Left kidney (tissue), 8 donors: ENCODE measurements at places on chromosomes 16 and 17. TPM values are rescaled to one million over a fixed set of nuclear protein-coding genes. Genes with fewer than 3 reads are reported as not detected.

GRCh38 chr16:64948056-64948455 lies 173.8 kb downstream of the CDH11 start:
- DNase-seq = no peak

DNA sequence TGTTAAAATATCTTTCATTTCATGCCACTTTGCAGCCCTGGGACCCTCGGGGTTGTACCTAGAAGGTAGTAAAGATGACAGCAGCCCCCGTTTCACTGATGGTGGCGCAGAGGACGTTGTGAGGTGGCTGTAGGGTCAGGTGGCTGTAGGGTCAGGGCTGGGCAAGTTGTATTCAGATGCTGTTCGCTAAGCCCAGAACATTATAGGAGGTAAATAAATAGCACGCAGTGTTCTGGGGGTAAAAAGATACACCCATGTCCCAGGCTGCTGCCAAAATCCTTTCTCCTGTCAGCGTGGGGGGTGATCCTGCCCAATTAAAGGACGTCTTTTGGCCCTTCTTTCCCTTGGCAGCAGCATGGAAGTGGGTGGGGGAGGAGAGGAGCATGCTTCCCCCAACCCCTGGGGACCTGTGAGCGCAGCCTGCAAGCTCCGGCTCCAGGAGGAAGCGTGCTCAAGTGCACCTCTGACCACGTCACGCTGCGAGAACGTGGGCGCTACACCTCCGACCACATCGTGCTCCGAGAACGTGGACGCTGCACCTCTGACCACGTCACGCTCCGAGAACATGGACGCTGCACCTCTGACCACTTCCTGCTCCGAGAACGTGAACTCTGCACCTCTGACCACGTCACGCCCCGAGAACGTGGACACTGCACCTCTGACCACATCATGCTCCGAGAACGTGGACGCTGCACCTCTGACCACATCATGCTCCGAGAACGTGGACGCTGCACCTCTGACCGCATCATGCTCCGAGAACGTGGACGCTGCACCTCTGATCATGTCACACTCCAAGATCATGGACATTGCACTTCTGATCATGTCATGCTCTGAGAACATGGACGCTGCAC lies 182.1 kb downstream of the RPTOR start:
- DNase-seq = no peak

DNA sequence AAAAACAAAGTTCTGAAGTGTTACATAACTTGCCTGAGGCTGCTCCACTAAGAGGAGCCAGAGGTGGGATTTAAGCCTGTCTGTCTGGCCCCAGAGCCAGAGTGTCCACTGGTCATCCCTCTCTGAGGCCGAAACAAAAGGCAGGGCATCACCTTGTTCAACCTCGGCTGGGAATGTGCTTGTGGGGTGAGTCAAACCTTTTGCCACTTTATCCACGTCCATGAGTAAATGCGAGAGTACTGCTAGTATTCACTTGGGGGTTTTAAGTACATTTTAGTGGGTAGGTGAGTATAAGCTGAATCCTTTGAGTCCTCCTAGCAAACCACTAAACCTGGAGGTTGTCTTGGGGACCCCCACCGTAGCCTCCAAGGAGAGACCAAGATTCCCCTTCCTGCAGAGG lies 103.5 kb downstream of the STX8 start:
- no peak for DNase-seq

GRCh38 chr17:39238311-39238972 lies 12.7 kb upstream of the STAC2 start:
- no peak for DNase-seq

DNA sequence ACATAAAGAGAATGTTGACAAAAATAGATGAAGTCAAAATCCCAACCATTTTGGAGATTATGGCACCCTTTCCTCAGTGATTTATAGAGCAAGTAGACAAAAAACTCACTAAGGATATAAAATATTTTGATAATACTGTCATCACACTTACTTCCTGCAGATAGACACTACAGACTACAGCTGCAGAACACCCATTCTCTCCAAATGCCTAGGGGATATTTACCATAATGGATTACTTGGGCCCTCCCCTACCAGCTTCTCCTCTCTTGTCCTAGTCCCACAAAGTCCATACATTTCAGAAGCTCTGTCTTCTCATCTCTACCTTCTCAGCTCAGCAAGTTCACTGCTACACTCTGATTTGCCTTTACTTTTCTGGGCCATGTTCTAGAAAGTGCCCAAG lies 37.2 kb upstream of the CCNF start:
- DNase-seq = no peak

- no peak for DNase-seq
Observed at GRCh38 chr17:39027455-39028035, 60.3 kb upstream of the FBXO47 start.

- DNase-seq = no peak
Observed at GRCh38 chr16:55045756-55046460, 115.2 kb downstream of the IRX5 start.

DNA sequence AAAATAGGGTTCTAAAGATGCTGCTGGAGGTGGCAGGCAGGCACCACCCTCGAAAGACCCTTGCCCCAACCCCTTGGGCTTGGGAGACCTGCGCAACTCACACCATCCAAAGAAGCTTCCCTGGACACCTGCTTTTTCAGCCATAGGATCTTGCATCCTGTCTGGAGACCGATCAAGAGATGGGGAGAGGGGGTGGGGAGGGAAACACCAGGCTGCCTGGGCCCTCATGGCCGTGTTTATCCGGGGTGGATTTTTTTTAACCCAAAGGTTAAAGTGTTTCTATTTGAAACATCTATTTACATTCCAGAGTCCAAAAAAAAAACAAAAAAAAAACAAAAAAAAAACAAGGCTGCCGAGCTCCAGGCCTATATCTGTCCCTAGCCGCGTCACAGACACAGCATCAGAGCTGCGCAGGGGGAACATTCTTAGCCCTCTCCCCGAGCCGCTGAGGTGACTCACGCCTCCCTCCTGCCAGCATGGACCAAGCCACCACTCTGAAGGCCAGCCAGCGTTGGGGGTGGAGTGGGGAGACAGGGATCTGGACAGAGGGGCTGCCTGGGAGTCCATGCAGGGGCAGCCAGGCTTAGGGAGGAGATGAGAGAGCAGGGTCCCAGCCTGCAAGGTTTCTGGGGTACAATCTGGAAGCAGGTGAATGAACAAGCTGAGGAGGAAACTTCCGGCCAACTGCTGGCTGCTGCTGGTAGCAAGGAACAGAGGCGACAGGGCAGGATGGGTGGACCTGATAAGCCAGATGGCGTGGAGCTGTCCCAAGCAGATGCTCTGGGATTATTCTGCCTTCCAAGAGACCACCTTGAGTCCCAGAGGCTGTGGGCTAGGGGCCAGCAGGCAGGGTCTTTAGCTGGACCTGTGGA lies 14.8 kb downstream of the HDAC5 start:
- no peak for DNase-seq

- no peak for DNase-seq
Observed at GRCh38 chr16:54194334-54194743, 92.2 kb downstream of the IRX3 start.

GRCh38 chr16:22089910-22090309 lies 2.4 kb upstream of the VWA3A start:
- no peak for DNase-seq

DNA sequence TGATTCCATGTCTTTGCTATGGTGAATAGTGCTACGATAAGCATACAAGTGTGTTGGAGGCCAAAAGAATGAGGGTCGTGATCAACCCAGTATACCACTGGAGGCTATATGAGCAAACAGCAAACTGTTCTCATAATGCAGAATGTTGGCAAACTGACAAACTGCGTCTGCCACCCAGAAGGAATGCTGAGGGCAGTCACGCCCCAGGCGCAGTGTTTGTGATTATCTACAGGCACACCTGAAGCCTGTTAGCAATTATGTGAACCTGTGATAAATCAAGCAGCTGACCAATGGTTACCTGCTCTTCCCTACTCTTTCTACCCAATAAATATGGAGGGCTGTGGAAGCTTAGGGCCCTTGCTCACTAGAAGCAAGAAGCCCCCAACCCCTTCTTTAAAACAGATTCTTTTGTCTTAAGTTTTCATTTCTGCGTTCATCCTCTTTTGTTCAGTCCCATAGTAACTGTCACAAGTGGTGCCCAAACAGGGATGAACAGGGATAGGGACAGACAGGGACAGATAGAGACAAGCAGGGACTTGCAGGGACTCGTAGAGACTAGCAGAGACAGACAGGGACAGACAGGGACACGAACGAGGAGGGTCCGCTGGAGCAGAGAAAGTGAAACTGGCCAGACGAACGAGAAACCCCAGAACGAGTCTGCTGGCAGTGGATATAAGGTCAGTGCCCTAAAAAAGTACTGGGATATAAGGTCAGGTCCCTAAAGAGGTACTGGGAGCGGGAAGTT lies 25.1 kb downstream of the CD300LG start:
- DNase-seq = no peak

Gene ZNF624
- polyA plus RNA-seq = 12.1 TPM

Gene TMEM132E
- 4.0 TPM for polyA plus RNA-seq
